ENCODE measurements at places on chromosomes 2 and 18. TPM values are rescaled to one million over a fixed set of nuclear protein-coding genes. Genes with fewer than 3 reads are reported as not detected.

Gene IL1RL1
- total RNA-seq = not detected

- no peak for DNase-seq
Measured at GRCh38 chr2:198534756-198535155, 730.4 kb downstream of the PLCL1 start.

GRCh38 chr2:152175012-152175367, 573 bp downstream of the STAM2 start:
- no peak for DNase-seq

DNA sequence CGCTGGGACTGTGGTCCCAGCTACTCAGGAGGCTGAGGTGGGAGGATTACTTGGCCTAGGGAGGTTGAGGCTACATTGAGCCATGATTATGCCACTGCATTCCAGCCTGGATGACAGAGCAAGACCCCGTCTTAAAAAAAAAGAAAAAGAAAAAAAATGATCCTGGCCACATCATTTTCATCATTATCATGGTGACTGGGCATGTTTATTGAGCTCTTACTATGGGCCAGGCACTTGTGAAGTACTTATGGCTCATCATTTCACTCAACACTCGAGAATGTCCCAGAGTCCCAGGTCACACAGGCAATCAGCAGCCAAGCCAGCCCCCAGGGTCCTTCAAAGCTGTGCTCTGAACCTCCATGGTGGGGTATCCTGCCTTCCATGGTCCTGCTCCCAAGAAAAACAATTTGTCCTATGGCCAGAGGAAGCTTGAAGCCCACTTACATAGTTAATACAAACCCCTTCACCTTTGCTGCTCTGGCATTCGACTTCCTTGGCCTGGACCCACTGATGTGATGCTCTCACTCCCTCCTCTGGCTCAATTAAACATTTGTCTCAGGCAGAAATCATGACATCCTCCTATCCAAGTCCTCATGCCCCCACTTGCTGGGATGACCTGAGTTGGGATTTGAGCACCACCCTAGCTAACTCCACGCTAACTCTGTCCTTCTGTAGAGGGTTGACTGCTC, 3.8 kb upstream of the CNNM4 start:
- no peak for DNase-seq

Gene NPAS2
- 0.03 TPM for total RNA-seq

Gene SULT1C2
- not detected for total RNA-seq

- DNase-seq = no peak
Measured at GRCh38 chr18:48417985-48418384, 8.8 kb upstream of the ZBTB7C start.

DNA sequence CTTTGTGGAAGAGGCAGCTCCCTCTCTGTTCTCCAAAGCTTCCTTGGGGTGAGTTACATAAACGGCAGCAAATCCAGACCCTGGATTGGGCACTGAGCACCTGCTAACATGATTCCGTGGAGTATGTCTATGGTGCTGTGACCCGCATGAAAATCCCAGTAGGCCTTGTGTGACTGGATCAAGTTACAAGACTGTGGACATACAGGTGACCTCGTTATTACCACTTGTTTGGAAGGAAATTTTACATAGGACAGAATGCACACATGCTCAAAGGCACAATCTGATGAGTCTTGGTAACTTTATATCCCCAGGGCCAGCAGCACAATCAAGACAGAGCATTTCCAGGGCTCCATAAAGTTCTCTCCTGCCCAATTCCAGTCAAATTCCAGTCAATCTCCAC, 120.2 kb upstream of the OTOS start:
- DNase-seq = no peak

Gene SNTG2
- 0.41 TPM for total RNA-seq

Gene HRH4
- not detected for total RNA-seq

- DNase-seq = no peak
Measured at GRCh38 chr2:207408086-207408794, 121.5 kb upstream of the CREB1 start.

Gene KHK
- total RNA-seq = 0.63 TPM

Gene IMMT
- total RNA-seq = 162 TPM

DNA sequence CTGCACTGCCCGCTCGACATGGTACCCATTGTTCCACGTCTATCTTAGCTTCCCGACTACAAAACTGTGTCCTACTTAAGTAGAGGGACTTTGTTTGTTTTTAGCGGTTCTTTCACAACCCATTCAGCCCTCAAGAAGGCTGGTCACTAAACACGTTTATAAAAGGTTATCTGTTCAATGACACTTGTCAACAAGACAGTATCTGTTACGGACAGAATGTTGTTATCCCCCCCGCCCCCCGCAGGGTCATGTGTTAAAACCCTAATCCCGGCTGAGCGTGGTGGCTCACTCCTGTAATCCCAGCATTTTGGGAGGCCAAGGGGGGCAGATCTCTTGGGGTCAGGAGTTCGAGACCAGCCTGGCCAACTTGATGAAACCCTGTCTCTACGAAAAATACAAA, 40.4 kb upstream of the CREG2 start:
- no peak for DNase-seq

DNA sequence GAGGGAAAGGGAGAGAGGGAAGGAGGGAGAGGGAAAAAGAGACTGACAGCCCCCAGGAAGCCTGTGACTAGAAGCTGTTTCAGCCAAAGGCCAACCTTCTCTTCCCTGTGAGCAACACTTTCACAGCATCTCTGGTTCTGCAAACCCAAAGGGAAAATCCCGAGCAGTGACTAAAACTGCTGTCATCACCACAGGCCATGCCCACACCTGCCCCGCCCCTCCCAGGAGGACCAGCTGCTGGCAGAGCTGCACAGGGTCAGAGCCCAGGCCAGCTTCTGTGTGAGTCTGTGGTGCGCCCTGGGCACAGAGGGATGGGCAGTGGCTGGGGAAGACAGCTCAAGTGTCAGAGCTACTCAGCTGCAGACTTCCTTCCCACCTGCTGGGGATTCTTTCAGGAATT, 64.9 kb upstream of the OTOS start:
- peak; percentile 63 for DNase-seq

Gene CRYGD
- not detected for total RNA-seq

Gene ADNP2
- 39.6 TPM for total RNA-seq

GRCh38 chr18:65661391-65661790, 89.4 kb upstream of the CDH7 start:
- DNase-seq = no peak

DNA sequence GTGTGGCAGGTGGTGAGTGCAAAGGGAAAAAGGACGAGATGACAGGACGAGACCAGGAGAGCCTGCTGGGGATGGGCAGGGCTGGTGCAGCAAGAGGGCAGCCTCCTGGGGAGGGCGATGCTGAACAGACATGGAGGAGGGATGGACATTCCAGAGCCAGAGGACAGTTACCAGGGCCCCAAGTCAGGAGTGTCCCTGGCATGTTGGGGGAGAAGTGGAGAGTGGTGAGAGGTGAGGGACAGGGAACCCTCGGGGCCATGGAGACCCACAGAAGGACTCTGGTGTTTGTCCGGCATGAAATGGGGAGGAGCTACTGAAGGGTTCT, 19.0 kb downstream of the MTERF4 start:
- no peak for DNase-seq

GRCh38 chr2:18413676-18414396, 146.6 kb downstream of the RDH14 start:
- DNase-seq = peak; percentile 49

Gene CCT7
- total RNA-seq = 876 TPM

DNA sequence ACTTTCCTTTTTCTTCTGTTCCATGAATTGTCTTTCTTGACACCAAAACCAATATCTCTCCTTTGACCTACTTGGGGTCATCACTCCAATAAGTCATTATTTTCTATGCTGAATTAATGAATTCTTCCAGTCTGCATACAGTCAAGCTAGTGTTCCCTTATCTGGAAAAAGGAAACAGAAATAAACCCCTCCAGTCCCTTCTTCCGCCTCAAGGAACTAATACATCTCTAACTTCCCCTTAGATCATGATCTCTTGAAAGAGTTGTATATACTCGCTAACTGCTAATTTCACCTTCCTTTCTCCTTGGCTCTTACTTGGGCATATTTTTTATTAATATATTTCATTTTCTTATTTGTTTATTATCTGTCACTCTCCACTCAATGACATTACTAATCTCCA, 7.3 kb upstream of the ARHGAP15 start:
- DNase-seq = no peak

DNA sequence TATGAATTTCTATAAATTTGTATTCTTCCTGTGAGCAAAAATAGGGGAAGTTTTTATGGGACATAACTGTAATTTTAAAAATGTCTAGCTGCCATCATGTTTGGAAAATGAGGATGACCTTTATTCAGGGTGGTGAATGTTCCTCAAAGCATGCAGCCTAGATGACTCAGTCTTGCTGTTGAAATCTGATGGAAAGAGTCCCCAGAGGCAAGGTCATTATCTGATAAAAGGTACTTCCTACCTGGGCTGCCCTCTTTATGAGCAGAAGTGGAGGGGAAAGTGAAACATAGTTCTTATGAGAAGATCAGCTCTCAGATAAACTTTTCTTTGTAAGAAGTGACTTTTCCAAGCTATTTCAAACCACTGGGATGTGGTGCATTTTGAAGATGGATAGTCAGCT, 1144.7 kb upstream of the PIK3C3 start:
- DNase-seq = no peak

DNA sequence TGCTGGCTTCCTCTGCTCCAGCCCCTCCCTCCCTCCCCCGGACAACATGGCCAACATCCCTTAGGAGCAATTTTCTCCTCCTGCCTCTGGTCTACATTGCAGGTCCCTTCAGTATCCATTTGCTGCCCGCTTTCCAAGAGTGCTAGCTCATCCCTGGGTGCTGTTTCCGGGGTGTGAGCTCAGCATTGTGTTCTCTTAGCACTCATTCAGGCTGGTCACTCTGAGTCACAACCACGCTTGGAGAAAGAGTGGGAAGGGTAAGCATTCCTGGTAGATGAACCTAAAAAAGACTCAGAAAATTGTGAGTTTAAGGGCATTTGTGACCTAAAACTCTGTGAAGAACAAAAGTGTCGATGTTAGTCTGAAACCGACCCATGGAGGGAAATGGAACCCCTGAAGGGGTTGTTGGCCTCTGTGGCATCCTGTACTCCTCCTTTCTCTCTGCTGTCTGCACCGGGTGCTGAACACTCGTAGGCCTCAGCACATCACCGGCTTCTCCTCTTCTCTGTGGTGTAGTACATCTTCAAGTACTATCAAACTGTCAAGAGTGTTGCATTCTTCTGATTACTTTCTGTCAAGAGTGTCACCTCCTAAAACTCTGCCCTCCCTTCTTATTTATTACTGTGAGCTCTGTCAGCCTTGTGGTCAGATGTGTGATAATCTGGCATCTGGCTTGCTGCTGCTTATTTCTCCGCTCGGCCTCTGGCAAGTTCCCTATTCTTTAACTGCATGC, 73.0 kb downstream of the CTNNA2 start:
- DNase-seq = no peak

- DNase-seq = peak; percentile 50
Measured at GRCh38 chr2:190837952-190838361, 42.7 kb upstream of the GLS start.

Gene CRIM1
- 10.2 TPM for total RNA-seq

DNA sequence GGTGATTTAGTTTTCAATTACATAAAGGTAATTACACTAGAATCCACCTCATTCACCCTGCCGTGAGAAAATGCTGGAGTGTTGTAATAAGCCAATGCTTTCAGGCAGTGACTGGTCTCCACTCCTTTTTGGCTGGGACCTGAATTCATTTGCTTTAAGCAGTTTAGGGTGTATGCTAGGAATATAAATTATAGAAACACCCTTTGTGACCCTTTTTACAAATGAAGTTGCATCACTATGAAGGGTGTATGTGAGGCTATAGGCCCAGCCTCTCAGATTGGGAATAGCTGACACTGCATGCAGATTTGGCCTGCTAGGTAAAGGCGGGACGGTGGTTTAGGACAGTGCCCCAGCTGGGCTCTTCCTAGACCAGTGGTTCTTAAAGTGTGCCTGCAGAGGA, 50.8 kb upstream of the NFE2L2 start:
- no peak for DNase-seq

- DNase-seq = no peak
Measured at GRCh38 chr2:139885921-139886498, 1105.8 kb upstream of the NXPH2 start.

- DNase-seq = no peak
Measured at GRCh38 chr2:239679755-239680154, 278.9 kb upstream of the HDAC4 start.

GRCh38 chr2:237774811-237775553, 23.6 kb upstream of the RBM44 start:
- peak; percentile 81 for DNase-seq
